WTC11 (cell line): ENCODE measurements at places on chromosomes 16 and 17. TPM values are rescaled to one million over a fixed set of nuclear protein-coding genes. Genes with fewer than 3 reads are reported as not detected.
A peak's percentile ranks its signal among the peaks of the same experiment; 100 is the strongest.

DNA sequence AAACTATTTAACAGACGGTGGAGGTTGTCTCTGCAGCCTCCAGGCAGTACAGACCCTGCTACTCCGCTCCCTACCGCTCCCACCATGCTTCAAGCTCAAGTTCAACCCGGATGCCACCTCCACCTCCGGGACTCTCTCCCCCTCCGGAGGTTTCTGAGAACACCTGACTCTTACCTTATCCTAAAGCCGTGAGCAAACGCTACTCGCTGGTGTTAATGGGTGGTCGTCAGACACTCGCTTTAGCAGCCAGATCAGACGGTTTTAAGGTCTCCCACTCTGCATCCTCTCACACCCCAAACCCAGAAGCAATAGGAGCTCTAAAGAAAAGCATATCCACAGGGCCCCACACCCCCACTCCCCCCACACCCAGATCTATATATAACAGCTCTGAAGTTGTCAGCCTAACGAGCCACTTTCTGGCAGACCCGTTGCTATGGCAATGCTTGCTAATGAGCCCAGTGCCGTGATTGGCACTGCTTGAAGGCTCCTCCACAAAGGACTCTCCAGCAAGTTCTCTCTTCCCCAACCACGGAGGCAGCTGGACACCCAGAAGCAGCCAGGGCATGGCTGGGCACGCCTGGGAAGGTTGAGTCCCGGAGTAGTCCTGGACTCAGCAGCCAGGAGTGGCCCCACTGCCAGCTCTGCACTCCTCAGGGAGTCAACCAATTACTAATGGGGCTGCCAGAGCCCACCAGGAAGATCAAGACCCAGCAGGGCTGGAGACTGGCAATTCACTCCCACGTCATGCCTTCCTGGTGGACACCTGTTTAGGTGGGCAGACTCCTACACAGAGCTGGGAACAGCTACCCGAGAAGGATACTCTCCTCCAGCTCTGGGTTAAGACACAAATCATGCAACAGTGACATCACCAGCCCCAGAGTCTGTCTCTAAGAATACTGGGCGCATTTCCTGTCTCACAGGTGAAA is 121.2 kb upstream of the RCVRN start:
- no peak overlapping the region for H3K27ac ChIP-seq
- H3K4me1 ChIP-seq, result peaks cover 18% of the 10 kb centered on the region

DNA sequence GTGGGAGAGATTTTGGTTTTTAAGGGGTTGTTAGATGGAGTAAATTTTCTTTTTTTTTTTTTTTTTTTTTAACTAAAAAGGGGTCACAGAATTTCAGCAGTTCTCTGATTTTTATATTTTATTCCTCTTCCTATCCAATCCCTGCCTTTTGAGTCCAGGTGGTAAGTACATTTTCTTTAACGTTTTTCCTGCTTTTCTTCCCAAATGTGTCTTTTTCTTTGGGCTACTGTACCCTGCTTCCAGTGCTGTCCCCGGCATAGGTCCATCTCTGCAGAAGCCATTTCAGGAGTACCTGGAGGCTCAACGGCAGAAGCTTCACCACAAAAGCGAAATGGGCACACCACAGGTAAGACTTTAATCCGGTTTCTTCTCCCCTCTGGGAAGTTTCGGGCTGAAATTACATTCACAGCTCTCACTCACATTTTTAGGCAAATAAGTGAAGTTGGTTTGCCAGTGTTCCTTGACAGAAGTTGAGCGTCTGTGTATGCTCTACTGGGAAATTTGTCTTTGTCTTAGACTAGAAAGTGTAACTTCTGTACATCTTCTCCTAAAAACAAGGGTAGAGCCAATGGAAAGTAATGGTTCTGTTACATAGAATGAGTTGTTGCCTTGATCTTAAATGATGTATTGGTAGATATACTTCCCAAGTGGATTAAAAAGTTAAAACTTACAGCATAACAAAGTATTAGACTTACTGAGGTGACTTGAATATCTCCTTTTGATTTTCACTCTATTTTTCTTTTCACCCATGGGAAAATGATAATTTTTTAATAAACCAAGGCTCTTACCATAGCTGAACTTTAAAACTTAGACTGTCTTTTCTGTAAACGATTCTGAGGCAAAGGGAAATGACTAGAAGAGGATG is 54.5 kb downstream of the TUBD1 start:
- peak overlapping the region; percentile 94 for H3K4me3 ChIP-seq
- peaks cover 51% of the 10 kb centered on the region for H3K36me3 ChIP-seq
- no peaks in the 10 kb centered on the region for H3K27me3 ChIP-seq
- H3K27ac ChIP-seq, result peak overlapping the region; percentile 99
- DNase-seq, result no peak

- peaks cover 14% of the 10 kb centered on the region for H3K4me1 ChIP-seq
- H3K36me3 ChIP-seq, result peaks cover 4% of the 10 kb centered on the region
- H3K27me3 ChIP-seq, result no peaks in the 10 kb centered on the region
- H3K4me3 ChIP-seq, result peak overlapping the region; percentile 89
Observed at GRCh38 chr16:4271176-4272113, 1.4 kb downstream of the TFAP4 start.

- DNase-seq, result no peak
- no peak overlapping the region for H3K4me3 ChIP-seq
- no peak overlapping the region for H3K27ac ChIP-seq
- peaks cover 16% of the 10 kb centered on the region for H3K36me3 ChIP-seq
- no peaks in the 10 kb centered on the region for H3K27me3 ChIP-seq
Observed at GRCh38 chr16:20818929-20819585, 12.7 kb downstream of the REXO5 start.

GRCh38 chr16:77449208-77449607 is 14.4 kb upstream of the ADAMTS18 start:
- H3K4me1 ChIP-seq, result peaks cover 8% of the 10 kb centered on the region
- no peaks in the 10 kb centered on the region for H3K36me3 ChIP-seq
- no peak for DNase-seq
- no peak overlapping the region for H3K4me3 ChIP-seq
- H3K27me3 ChIP-seq, result no peaks in the 10 kb centered on the region
- no peak overlapping the region for H3K27ac ChIP-seq

DNA sequence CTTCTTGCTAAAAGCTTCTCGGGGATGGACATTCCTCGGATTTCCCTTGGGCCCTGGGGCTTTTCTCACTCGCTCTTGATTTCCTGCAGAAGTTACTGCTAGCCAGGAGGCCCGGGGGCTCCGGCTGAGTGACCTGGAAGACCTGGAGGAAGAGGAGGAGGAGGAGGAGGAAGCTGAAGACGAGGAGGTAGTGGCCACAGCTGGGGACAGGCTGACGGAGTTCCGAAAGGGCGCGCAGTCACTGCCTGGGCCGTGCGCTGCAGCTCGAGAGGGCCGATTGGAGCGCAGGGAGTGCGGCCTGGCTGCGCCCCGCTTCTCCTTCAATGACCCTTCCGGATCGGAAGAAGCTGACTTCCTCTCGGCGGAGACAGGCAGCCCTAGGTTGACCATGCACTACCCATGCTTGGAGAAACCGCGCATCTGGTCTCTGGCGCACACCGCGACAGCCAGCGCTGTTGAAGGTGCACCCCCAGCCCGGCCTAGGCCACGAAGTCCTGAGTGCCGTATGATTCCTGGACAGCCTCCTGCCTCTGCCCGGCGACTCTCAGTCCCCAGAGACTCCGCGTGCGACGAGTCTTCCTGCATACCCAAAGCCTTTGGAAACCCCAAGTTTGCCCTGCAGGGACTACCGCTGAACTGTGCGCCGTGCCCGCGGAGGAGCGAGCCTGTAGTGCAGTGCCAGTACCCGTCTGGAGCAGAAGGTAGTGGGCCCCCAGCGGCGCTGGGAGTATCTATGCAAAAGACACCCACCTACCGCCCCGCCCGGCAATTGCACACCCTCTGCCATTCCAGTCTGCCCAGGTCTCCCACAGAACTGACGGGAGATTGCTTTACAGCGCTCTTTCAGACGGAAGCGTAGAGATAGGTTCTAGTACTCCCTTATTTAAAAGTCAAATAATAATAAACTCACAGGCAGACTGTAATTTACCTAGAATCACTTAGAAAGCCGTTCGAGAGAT is 4.9 kb downstream of the IRX6 start:
- H3K4me1 ChIP-seq, result peaks cover 44% of the 10 kb centered on the region
- H3K36me3 ChIP-seq, result no peaks in the 10 kb centered on the region
- peak; percentile 31 for DNase-seq
- H3K27me3 ChIP-seq, result peaks cover 100% of the 10 kb centered on the region
- peak overlapping the region; percentile 56 for H3K4me3 ChIP-seq

DNA sequence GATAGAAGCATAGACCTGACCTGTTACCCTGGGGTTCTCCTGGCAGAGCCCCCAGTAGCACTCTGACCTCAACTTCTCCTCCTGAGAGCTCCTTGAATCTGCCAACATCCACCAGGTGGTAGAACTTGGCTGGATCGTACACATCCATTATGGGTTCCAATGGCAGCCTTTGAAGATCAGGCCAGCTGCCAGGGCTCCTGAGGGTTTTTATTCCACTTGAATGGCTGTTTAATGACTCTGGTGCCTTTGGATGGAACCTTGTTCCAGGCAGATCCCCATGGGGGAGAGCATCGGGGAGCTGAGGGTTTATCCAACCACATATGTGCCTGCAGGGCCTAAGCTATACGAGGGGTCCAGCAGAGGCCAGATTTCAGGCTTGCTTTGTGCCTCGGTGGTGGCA is 47.1 kb upstream of the CLEC19A start:
- no peak overlapping the region for H3K4me3 ChIP-seq
- DNase-seq, result no peak
- H3K4me1 ChIP-seq, result no peaks in the 10 kb centered on the region
- H3K27ac ChIP-seq, result no peak overlapping the region
- peaks cover 21% of the 10 kb centered on the region for H3K36me3 ChIP-seq

GRCh38 chr16:49602201-49602975 is 228.8 kb downstream of the C16orf78 start:
- H3K4me3 ChIP-seq, result no peak overlapping the region
- H3K27ac ChIP-seq, result peak overlapping the region; percentile 63
- H3K4me1 ChIP-seq, result peaks cover 24% of the 10 kb centered on the region
- DNase-seq, result no peak
- no peaks in the 10 kb centered on the region for H3K27me3 ChIP-seq

GRCh38 chr16:1991135-1991551 is 1.4 kb downstream of the SYNGR3 start:
- H3K4me1 ChIP-seq, result peaks cover 17% of the 10 kb centered on the region
- H3K27ac ChIP-seq, result peak overlapping the region; percentile 48; the same call in 1 of the 2 replicates
- peak overlapping the region; percentile 76 for H3K4me3 ChIP-seq
- H3K27me3 ChIP-seq, result peaks cover 24% of the 10 kb centered on the region
- H3K36me3 ChIP-seq, result peaks cover 5% of the 10 kb centered on the region; the same call in 1 of the 2 replicates
- no peak for DNase-seq

- no peak for DNase-seq
- no peak overlapping the region for H3K4me3 ChIP-seq
Observed at GRCh38 chr17:50445730-50446325, 19.8 kb downstream of the ACSF2 start.

- no peak overlapping the region for H3K27ac ChIP-seq
- DNase-seq, result peak; percentile 23
- no peak overlapping the region for H3K4me3 ChIP-seq
- H3K4me1 ChIP-seq, result peaks cover 62% of the 10 kb centered on the region
Observed at GRCh38 chr17:34252444-34253138, 2.5 kb upstream of the CCL2 start.

- no peak overlapping the region for H3K27ac ChIP-seq
- no peaks in the 10 kb centered on the region for H3K4me1 ChIP-seq
- peaks cover 65% of the 10 kb centered on the region for H3K36me3 ChIP-seq
- no peak overlapping the region for H3K4me3 ChIP-seq
- peaks cover 12% of the 10 kb centered on the region for H3K27me3 ChIP-seq
Observed at GRCh38 chr16:8474587-8474986, 115.7 kb downstream of the TMEM114 start.

- no peak overlapping the region for H3K27ac ChIP-seq
- H3K4me1 ChIP-seq, result no peaks in the 10 kb centered on the region
- H3K27me3 ChIP-seq, result no peaks in the 10 kb centered on the region
- peaks cover under 1% of the 10 kb centered on the region; the same call in 1 of the 2 replicates for H3K36me3 ChIP-seq
- no peak for DNase-seq
Observed at GRCh38 chr16:54780266-54780665, 150.4 kb upstream of the IRX5 start.

DNA sequence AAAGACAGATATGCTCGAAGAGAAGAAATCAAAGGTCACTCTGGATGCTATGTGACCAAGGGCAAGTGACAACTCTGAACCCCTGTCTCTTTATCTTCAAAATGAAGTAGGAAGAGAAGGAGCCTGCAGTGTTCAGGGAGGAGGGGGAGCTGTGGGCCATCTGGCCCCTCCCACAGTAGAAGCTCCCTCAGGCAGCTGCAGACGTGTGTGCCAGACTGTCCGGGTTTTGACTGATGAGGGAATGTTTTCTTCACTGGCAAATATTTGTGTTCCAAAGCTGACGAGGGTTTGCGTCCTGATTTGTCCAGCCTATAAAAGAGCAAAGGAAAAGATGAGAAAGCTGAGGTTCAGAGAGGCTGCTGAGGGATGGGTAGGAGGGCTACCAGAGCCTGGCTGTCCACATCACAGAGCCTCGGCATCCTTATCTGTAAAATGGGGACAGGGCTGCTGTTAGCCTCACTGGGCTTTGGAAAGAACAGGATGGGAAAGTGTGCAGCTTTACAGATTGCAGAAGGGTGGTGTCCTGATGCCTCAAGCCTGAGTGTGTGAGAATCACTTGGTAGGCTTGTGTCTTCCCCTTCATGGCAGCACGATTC is 1.8 kb upstream of the GINS2 start:
- peaks cover 10% of the 10 kb centered on the region for H3K4me1 ChIP-seq
- no peak overlapping the region for H3K27ac ChIP-seq
- H3K4me3 ChIP-seq, result no peak overlapping the region
- peaks cover 9% of the 10 kb centered on the region; the same call in 1 of the 2 replicates for H3K36me3 ChIP-seq
- DNase-seq, result no peak

DNA sequence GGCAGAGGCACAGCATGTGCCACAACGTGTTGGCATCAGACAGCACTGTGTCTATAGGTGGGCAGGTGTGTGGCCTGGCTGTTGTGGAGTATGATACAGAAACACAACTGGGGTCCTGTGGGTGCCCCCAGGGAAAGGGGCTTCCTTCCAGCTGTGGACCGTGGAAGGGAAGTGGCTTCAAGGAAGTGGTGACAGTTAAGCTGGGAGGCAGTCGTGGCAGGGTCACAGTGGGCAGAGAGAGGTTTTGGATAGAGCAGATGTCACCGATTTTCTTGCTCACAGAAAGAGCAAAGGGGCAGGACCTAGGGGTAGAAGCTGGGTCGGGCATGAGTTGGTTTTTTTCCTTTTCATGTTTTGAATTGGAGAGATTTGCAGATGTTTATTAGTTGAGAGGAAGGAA is 11.2 kb upstream of the ORAI3 start:
- H3K4me1 ChIP-seq, result peaks cover 5% of the 10 kb centered on the region
- H3K27ac ChIP-seq, result no peak overlapping the region
- H3K36me3 ChIP-seq, result peaks cover 40% of the 10 kb centered on the region
- DNase-seq, result no peak

GRCh38 chr17:47615766-47616424 is 33.8 kb upstream of the KPNB1 start:
- H3K27me3 ChIP-seq, result no peaks in the 10 kb centered on the region
- H3K27ac ChIP-seq, result no peak overlapping the region
- no peak overlapping the region for H3K4me3 ChIP-seq
- peaks cover 54% of the 10 kb centered on the region for H3K36me3 ChIP-seq
- DNase-seq, result no peak

CCL23 gene
- total RNA-seq, result not detected in 3 replicates

STAT5B gene
- 36.4 to 42.2 TPM (median 37.9 TPM) in 3 replicates for total RNA-seq

EZH1 gene
- 19.8 to 24.1 TPM (median 22.4 TPM) in 3 replicates for total RNA-seq

TAOK1 gene
- total RNA-seq, result 86.4 to 87.1 TPM (median 86.5 TPM) in 3 replicates
